ENCODE measurements at places on chromosomes 2 and 18.

- no peak for DNase-seq
These were observed 27.4 kb upstream of the SLC3A1 start for GRCh38 chr2:44247924-44248323.

GRCh38 chr2:38512211-38512610 is 90.5 kb downstream of the HNRNPLL start:
- no peak for DNase-seq

GRCh38 chr18:70386582-70386981 is 97.7 kb downstream of the SOCS6 start:
- no peak for DNase-seq

- DNase-seq: no peak
These were observed 10.7 kb upstream of the SULT1C4 start for GRCh38 chr2:108367014-108367413.

- no peak for DNase-seq
These were observed 171.2 kb downstream of the RTP5 start for GRCh38 chr2:242040681-242041080.

- no peak for DNase-seq
These were observed 116.3 kb downstream of the ZBTB7C start for GRCh38 chr18:48292782-48293424.

GRCh38 chr2:212975333-212975732 is 176.1 kb downstream of the IKZF2 start:
- DNase-seq: no peak

- no peak for DNase-seq
These were observed 134.4 kb downstream of the HDAC4 start for GRCh38 chr2:239266434-239266766.
